A549 treated with GW870086 at 1 μM for 4 hours (cell line): ENCODE measurements at places on chromosomes 5 and 9. TPM values are rescaled to one million over a fixed set of nuclear protein-coding genes. Genes with fewer than 3 reads are reported as not detected.

GLRA1 gene
- total RNA-seq: not detected in 5 replicates

PAEP gene
- 0.41 to 0.47 TPM (median 0.45 TPM) in 4 of 5 replicates, not detected in the other for total RNA-seq

CAST gene
- 143 to 185 TPM (median 183 TPM) in 5 replicates for total RNA-seq

PFN3 gene
- not detected in 5 replicates for total RNA-seq
